ENCODE measurements at places on chromosomes 4 and X.

GRCh38 chr4:55509266-55509665, 37.4 kb downstream of the CLOCK start:
- DNase-seq = no peak

GRCh38 chr4:7190278-7190594, 2.1 kb upstream of the SORCS2 start:
- no peak for DNase-seq

- no peak for DNase-seq
Measured at GRCh38 chrX:29693912-29694311, 521.5 kb upstream of the MAGEB2 start.

GRCh38 chrX:70995338-70995737, 64.4 kb upstream of the SLC7A3 start:
- no peak for DNase-seq

GRCh38 chr4:182478475-182478874, 235.3 kb downstream of the TENM3 start:
- no peak for DNase-seq

DNA sequence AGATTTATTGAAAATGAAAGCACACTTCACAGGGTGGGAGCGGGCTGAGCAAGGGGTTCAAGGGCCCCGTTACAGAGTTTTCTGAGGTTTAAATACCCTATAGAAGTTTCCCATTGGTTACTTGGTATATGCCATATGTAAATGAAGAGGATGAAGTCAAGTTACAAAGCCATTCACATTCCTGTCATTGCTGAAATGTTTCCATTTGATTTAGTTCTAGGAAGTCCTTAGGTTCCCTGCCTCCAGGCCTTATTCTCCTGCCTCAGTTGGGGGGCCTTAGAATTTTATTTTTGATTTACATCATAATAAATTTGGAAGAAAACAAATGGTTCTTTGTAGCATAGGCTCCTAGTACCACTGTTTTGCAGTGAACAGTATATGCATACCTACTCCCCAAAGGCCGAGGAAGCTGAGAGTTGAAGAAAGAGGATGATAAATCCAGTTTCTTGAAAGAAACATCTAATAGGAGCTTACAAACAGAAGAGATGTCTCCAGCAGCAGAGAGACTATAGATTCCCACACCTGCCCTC, 31.8 kb downstream of the SERTM2 start:
- no peak for DNase-seq

DNA sequence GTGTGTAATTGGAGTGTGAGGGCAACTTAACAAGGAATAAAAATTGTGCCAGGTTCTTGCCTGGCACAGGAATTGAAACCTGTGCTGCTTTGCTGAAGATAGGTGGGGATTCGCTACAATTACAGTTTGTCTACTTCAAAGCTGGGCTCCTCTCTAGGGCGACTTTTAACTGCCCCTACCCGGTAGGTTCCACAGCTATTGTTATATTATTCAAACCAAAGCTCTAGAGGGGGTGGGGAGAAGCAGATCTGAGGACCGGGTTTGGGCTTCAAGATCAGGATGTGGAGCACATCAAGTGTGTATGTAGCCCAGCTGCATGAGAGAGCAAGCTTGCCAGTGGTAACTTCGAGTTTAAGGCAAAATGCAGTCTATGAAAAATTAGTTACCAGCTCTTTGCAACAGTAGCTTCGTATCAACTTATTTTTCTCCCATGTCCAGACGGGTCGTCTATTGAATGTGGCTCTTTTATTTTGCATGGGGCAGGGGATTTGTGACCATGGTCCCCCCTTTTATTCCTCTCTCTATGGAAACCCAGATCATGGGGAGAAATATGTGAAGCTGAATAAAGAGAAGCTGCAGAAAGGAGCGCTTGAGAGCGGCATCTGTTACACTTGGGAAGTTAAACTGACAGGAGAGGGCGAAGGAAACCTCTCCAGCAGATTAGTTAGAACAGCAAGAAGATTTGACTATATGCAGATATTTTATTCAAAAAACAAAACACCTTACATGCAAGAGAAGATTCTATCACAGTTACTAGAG, 3.2 kb upstream of the POU3F4 start:
- no peak for DNase-seq

DNA sequence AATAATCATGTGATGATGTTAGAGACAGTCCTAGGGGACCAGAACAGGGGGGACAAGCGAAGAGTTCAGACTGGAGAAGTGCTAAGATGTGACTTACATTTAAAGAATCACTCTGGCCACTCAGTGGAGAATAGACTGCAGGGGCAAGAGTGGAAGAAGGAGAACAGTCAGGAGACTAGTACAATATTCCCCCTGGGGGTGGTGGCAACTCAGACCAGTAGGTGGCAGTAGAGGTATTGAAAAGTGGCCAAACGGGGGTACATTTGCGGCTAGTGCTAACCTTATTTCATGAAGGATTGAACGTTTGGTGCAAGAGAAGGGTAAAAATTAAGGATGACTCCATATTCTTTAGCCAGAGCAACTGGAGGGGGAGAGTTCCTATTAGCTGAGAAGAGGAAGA, 2.7 kb upstream of the BMX start:
- peak; percentile 25 for DNase-seq

- no peak for DNase-seq
Measured at GRCh38 chrX:150610446-150610845, 42.0 kb downstream of the MTM1 start.

GRCh38 chrX:154797006-154797405, 8.3 kb downstream of the MPP1 start:
- no peak for DNase-seq

- DNase-seq = no peak
Measured at GRCh38 chrX:39665830-39666518, 431.8 kb downstream of the BCOR start.

DNA sequence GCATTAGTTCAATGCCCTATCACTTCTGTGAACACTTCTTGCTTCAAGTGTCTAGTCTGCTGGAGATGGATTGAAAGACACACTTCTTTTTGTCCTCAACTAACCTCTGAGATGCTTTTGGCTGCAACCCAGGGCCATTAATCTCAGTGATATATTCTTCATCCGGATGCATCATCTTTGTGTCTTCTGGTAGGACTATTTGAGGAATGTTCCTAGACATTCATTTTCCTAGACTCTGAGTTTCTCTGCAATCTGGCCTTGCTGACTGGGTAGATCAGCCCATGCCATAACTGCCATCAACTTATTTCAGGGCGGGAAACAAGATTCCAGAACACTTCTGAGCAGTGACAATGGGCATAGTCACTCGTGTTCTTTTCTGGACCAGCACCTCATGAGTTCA, 329.4 kb downstream of the PDGFC start:
- no peak for DNase-seq

DNA sequence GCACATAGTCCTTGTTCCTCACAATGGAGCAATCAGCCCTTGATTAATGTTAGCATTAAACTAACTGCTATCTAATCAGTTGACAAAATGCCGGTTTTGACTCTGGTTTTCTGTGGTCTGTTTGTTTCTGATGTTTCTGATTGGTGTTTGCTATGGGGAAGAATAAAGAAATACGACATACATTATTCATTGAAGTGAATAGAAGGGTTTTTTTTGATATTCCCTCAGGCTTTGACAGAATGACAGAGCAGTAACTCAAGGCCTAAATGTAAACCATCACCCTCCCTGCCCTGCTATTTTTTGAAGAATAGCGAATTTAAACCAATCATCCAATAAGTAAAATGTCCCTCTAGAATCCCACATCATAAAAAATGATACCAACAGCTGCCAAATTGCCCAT, 65.5 kb upstream of the HS3ST1 start:
- DNase-seq = no peak

DNA sequence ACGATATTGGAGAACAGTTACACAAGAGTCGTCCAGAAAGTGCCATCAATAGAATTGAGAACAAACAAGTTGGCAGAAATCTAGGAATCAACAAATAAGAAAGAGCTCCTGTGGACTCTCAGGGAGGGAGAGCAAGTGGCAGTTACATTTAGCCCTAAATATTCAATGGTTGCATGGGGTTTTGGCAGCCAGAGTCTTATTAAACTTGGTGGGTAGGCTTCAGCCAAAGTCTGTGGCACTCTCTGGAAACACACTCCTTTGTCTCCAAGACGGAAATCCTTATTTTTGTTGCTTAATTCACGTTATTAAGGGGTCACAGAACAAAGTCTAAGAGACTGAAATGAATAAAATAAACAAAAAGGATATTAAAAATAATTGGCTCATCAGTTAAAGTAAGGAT, 742.2 kb upstream of the ATOH1 start:
- no peak for DNase-seq

GRCh38 chrX:139739138-139739537, 31.2 kb upstream of the MCF2 start:
- DNase-seq = no peak

DNA sequence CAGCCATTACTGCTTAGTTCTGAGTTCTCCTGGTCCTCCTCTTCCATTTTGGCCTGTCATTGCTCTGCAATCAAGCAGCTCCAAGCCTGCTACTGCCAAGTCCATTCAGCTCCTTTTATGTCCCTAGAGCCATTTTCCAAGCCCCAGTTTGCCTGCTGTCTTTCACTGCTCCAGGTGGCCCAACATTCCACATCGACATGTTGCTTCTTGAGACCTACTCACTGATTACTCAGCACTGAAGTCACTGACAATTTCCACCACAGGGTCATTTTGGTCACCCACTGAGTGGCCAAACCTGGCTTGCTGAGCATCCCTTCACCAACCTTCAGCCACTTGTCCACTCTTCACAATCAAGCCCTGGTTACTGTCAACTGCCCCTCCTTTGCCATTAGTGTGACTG, 27.2 kb downstream of the LRIT3 start:
- DNase-seq = no peak

- DNase-seq = no peak
Measured at GRCh38 chr4:40479378-40479777, 144.2 kb downstream of the CHRNA9 start.

DNA sequence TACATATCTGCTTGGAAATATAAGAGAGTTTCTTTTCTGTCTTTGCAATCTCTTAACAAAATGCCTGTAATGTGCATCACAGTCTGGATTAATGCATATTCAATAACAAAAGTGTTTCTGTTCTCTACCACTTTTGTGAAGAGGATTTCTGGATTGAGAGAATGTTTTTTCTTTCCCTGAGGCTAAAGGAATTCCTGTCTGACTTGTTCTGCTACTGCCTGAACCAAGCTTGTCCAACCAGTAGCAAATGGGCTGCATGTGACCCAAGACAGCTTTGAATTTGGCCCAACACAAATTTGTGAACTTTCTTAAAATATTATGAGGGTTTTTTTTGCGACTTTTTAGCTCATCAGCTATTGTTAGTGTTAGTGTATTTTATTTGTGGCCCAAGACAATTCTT, 1133.9 kb downstream of the SH3BGRL start:
- DNase-seq = no peak

DNA sequence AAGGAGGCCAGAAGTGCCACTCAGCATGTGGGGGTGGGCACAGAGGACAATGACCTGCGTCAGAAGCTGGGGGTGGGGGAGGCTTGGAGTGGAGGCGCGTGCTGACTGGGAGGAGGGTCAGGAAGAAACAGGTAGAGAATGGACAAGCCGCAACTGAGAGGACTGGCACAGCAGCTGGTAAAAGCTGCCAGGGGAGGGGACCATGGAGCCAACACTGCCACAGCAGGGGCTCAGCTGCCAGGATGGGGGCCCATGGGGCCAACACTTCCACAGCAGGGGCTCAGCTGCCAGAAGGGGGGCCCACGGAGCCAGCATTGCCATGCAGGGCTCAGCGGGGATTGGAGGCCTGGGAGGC, 19.1 kb downstream of the RNF212 start:
- no peak for DNase-seq

GRCh38 chrX:115679460-115679859, 118.5 kb downstream of the PLS3 start:
- DNase-seq = no peak

GRCh38 chr4:164933244-164933643, 44.2 kb downstream of the TRIM61 start:
- no peak for DNase-seq

DNA sequence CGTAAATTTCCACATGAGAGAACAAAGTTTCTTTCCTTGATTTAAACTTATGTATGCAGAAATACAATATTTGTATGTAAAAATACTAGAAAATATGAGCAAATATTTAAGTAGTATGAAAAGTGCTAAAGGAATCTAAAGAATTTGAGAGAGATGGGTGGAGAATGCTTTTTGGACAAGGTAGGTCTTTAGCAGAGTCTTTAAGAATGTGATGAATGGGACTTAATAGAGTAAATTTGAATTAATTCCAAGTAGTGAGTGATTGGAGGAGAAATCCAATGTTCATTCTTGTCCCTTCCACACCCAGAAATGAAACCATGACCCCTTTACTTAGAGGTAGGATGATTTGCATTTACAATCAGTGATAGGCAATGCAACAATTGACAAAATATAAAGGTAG, 570.9 kb upstream of the ZFP42 start:
- DNase-seq = no peak

GRCh38 chr4:100809506-100809905, 291.7 kb upstream of the EMCN start:
- no peak for DNase-seq

DNA sequence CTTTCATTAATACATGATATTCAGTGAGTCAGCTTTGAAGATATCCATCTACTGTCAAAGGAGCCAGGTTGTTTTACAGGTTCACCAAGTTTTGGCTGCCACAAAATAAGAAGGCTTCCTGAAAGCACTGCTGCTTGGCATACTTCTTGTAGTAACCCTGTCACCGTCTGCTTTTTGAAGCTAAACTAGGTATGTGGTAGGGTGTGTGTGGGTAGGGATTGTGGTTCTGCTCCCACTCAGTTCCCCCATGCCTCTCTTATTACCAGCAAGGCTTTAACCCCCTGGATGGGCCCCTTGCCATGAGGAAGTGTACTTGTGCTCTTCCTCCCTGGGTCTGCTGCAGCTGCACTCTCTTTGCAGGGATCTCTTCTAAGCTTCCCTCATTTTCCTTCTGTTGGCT, 191.2 kb downstream of the BANK1 start:
- DNase-seq = no peak

DNA sequence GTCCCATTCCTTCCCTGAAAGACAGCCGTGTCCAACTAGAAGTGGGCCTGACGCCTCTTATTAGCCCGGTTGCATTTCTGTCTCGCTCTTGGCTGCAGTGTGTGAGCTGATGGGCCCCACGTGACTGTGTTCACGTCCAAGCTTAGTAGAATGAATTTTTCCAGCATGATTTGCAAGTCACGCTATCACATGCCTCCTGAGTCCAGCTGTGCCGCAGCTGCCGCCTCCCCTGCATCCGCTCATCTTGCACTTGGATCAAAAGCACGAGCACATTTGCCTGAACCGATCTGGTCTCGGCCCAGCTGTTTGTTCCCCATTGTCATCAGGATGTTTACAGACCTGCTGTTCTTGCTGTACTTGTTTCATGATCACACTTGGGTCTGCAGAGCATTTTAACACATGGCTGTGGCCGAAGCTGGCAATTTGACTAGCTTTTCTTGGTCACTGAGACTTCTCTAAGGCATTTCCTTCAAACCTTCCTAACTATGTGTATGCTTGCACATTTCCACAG, 126.5 kb downstream of the KIT start:
- DNase-seq = no peak

- no peak for DNase-seq
Measured at GRCh38 chr4:1379801-1380331, 26.4 kb downstream of the NKX1-1 start.

GRCh38 chrX:107825698-107826237, at the start of gene MID2:
MID2 (plus strand) TSS chrX:107825866; CDS start chrX:107826427, 561 bp downstream.
- peak; percentile 40 for DNase-seq
